Activated gamma-delta T cell treated with Interleukin-2 at 50 U/mL for 16 hours (primary cell): ENCODE measurements at places on chromosomes 4 and X.

DNA sequence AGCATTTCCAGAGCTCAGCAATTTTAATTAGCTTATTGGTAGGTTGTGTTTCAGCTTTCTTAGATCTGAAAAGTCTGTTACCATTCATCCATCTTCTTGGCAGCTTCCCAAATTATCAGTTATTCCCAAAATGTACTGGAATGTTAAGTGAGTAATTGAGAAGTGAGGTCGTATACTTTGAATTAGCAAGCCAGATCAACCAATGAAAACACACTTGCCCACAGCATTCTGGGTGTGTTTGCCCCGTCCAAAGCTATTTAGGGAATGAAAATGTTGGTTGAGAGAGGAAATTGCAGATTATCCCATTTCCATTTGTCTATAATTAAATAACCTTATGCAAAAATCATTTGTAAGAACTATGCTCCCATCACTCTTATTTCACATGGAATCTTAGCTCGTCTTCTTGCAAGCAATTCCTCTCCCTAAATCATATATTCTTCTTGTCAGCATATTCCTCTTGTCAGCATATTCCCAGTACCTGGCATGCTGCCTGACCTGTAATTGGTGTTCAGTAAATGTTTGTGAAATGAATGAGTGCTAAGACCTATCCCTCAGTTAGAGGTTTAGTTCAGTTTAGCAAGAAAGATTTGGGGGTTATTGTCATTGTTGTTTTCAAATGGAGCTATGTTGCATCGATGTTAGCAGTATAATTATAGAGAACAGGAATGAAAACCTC, 23.3 kb upstream of the ANTXR2 start:
- DNase-seq: no peak

DNA sequence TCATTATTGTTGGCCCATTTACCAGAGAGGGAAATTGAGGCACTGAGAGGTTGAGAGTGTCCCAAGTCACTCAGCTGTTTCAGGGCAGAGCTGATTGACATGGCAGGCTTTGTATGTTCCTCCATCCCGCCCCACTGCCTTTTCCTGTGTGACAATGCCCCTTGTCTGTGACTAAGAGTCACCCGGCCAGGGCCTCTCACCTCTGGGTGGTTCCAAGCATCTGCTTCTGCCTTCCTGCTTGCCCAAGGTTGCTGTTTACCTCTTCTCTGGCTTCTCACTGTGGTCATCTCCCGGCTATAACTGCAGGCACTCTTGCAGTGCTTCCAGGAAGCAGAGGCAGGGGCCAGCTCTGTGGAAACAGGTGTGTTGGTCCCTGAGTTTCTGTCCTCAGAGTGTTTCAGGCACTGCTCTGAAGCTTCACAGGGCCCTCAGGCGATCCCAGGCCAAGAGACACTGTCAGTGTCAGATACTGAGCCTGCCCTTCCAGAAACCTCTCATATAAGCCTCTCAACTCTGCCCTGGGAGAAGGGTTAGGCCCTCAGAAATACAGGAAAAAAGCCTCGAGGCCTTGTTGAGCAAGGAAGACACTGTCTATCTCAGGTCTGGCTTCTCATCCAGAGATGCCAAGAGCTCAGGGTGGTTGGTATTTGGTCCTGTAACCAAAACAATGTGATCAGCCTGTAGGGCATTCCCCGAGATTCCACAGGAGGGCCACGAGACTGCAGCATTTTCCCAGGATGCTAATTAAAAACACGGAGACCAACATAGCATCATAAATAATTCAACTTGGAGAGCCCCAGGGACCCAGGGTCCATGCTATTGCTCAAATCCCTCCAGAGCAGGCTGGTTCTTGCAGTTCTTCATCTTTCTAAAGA, 42.0 kb upstream of the PROM1 start:
- DNase-seq: no peak

DNA sequence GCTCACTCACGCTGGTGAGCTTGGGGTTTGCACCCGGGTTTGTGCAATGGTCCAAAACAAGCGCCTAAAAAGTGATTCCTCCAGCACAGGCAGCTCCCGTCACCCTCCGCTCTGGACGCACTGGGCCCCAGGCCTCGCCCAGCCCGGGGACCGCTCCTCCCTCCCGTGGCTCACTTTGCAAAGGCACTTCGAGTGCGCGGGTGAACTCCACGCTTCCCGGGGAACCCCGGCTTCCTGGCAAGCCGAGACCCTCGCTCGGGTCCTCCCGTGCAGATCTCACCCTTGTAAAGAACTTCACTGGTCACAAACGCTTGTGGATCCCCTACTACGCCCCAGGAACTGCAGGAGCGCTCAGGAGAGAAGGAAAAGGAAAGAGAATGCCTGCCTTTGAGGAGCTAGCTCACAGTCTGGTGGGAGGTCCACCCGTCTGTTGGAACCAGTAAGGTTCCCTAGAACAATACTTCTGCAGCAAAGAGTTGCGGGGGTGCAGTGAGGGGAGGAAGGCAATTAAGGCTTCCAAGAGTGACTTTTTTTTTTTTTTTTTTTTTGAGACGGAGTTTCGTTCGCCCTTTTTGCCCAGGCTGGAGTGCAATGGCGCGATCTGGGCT, at the start of gene CTPS2:
Gene CTPS2 (minus strand): TSS at position 122 of the 608 bp plus-strand sequence. CDS start 9,767 bp downstream, outside the sequence.
- peak; percentile 26 for DNase-seq

- DNase-seq: no peak
Observed at GRCh38 chr4:14035076-14035475, 407.6 kb upstream of the BOD1L1 start.

DNA sequence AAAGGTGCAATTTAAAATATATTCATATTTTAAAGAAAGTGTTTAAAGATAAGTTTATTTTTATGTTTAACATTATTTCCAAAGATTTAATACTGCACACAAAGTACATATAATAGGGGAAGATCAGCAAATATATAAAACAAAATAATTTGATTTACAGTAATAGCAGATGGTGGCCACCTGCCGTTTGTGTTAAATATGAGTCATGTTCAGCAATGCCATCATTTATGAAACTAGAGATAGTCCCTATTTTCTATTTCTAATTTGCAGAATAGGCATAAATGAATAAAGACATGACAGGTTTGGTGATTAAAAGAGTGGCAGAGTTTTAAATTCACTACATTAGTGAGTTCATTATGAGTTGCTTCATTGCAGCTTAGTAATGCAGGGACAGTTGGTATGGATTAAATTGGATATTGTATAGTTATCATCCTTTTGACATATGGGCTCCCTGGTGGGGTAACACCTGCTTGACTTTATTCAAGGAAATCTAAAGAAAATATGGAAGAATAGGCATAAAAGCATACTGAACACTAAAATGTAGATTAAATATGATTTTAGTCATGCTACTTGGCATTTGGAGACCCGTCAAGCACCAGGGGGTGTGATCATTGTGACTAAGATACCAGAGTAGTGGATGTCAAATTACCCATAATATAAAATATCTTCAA, 78.8 kb upstream of the BANK1 start:
- DNase-seq: no peak

GRCh38 chr4:108053251-108053711, 63.6 kb downstream of the HADH start:
- DNase-seq: no peak

GRCh38 chr4:76571274-76571673, 136.2 kb downstream of the SHROOM3 start:
- DNase-seq: no peak

- DNase-seq: no peak
Observed at GRCh38 chr4:41455206-41455605, 82.8 kb upstream of the LIMCH1 start.

DNA sequence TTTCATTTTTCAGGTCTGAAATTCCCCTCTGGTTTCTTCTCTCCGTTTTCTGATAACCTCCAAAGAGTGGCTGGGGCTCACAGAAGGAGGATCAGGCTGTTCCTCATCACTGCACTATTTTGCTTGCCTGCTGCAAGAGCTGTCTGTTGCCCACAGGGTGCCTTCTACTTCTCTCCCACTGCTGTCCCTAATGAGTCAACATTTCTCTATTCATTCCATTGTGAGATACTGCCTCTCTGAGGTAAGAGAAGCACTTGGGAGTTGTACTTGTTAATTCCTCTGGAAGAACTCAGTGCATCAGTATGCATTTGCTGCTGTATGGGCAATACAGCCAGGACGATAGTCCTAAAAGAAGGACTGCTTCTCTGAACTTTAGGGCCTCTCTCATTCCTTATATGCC, 34.8 kb downstream of the CT47B1 start:
- no peak for DNase-seq

GRCh38 chr4:142230991-142231390, 594.6 kb downstream of the IL15 start:
- DNase-seq: no peak

DNA sequence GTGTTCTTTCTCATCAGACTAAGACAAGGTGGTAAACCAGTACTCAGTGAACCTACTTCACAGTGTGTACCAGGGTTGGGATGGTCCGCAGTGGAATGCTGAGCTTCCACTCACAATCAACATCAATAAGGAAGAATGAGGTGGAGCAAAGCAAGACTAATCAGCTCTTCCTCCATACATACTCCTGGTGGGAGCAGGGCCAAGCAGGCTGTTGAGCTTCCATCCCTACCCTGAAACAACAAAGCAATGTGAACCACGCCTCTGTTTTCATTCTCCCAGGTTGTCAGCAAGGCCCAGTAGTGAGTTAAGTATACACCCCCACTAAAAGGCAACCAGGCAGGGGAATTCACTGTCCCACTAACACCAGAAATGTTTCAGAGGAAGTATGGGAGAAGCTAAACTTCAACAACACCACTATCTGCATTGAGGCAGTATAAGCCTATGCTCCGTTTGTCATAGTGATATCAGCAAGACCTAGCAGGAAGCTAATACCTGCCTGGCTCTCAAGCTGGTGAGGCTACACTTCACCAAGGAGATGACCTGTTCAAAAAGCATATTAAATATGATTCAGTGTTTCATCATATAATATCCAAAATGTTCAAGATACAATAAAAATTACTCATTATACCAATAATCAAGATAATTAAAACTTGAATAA, 109.5 kb downstream of the DDX60 start:
- DNase-seq: no peak

DNA sequence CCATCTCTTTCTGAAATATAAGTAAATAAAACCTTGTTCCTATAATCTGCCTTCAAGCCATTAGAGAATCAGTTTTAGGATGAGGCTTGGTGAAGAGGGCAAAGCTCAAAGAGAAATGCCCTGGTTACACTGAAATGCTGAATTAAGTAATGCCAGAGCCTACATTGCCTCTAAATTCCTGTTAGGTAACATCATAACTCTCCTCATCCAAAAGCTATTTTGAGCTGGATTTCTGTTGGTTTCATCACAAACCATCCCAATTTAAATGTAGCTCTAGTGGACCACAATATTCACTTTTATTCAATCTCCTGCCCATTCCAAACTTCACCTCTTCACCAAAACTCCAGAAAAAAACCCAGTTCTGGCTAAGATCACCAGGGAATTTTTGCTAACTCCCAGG, 1319.7 kb upstream of the TENM3 start:
- no peak for DNase-seq

- DNase-seq: no peak
Observed at GRCh38 chr4:31461421-31461820, 741.3 kb downstream of the PCDH7 start.

DNA sequence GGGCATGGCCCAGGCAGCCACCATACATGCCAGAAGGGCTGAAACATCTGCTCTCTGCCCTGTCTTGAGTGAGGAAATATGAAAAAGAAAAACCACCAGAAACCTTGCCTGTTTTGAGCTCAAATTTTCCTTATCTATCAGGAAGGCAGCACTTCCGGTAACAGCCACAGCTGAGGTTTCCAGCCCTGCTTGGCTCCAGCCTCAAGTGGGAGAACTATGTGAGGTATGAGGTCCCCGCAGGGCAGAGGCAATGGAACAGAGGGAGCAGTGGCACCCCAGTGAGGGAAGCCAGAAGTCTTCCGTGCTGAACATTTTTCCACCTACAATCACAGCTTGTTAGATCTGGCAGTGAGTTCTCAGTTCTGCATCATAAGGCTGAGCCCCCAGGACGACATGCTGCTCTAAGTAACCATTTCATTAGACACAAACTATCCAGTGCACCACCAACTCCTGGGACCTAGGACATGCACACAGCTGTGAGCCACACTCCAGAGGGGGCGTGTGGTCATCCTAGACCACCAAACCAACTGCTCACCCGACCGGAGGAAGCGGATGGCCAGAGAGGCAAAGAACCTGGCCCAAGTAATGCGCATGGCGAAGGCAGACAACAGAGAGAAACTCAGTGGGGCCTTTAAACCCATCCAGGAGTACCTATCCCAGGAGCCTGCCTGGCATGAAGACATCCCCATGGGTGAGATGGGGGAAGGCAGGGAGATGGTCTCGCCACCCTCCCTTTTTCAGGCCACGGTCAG, 22.6 kb downstream of the WDR1 start:
- no peak for DNase-seq

GRCh38 chrX:141960578-141960977, 56.9 kb downstream of the MAGEC1 start:
- DNase-seq: no peak

GRCh38 chr4:189124149-189124758, 816.4 kb upstream of the FRG1 start:
- DNase-seq: no peak

- DNase-seq: no peak
Observed at GRCh38 chr4:153771046-153771445, 11.2 kb upstream of the RNF175 start.

DNA sequence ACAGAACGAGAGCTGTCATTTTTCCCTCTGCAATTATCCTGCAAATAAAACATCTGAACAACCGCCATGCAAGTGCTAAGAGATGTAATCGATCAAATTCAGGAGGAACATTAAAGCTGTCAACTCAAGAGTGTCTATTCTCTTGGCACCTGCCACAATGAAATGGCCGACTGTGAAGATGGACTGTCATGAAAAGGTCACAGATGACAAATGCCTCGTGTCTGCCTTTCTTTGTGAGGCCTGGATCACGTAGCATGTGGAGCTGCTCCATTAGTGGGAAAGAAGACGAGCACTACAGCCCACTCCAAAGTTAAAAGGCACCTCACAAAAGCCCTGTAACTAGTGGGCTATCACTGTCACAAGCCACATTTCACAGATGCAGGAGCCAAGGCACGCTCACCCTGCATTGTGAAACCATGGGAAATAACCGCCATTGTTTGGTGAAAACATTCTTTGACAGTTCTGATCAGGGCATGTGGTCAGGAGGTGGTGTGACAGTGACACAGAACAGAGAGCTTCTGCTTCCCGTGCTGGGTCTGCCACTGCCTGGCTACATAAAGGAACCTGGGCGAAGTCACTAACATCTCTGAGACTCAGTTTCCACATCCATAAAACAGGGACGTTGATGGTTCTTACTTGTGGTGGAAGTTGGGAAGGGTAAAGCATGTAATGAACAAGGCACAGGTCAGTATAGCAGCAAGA, 98.9 kb downstream of the EVC2 start:
- no peak for DNase-seq

DNA sequence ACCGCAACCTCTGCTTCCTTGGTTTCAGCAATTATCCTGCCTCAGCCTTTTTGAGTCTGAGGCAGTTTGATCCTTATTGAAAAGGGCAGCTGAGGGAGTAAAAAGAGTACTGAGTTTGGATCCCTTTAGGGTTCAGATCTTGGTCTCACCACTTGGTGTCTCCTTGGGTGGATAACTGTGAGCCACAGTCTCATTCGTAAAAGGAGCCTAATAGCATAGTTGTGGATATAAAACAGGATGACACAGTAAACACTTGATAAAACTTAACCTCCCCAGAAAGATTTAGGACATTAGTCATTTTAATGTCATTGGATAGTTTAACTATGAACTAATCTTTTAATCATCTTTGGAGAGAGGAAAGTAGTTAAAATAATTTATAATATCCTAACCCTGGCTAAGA, 173.0 kb downstream of the ANK2 start:
- no peak for DNase-seq

- DNase-seq: no peak
Observed at GRCh38 chr4:140653718-140654494, 85.1 kb upstream of the UCP1 start.

- DNase-seq: no peak
Observed at GRCh38 chr4:84948056-84948455, 18.4 kb downstream of the WDFY3 start.
